ENCODE measurements at places on chromosomes 5 and 9. TPM values are rescaled to one million over a fixed set of nuclear protein-coding genes. Genes with fewer than 3 reads are reported as not detected.

The CNTNAP3B gene
- total RNA-seq: 19.2 TPM

The GLRA1 gene
- total RNA-seq: not detected

The FGD3 gene
- 0.23 TPM for total RNA-seq

The TXNDC8 gene
- not detected for total RNA-seq

The SCGB3A2 gene
- not detected for total RNA-seq

Measured in A549 treated with DMSO at 1 μM for 4 hours (cell line).